NCI-H524 treated with DMSO at 0.1 percent for 48 hours (cell line): ENCODE measurements at places on chromosomes 2 and 18.

DNA sequence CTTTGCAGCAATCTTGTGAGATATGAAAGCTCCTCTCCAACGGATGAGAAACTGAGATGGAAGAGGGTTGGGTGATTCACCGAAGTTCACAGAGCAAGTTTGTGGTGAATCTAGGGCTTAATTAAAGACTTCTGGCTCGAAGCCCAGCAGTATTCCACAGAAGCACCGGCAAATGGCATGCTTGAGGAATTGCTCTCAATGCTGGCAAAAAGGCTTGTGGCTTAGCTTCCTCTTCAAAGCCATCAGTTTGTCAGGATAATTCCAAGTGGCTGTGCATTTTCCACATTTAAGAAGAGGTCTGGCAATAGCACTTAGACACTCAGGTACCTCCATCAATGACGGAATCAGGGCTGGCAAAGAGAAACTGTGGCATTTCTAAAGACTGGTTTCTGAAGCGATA, 98.7 kb upstream of the SLC66A3 start:
- DNase-seq, result peak; percentile 54

DNA sequence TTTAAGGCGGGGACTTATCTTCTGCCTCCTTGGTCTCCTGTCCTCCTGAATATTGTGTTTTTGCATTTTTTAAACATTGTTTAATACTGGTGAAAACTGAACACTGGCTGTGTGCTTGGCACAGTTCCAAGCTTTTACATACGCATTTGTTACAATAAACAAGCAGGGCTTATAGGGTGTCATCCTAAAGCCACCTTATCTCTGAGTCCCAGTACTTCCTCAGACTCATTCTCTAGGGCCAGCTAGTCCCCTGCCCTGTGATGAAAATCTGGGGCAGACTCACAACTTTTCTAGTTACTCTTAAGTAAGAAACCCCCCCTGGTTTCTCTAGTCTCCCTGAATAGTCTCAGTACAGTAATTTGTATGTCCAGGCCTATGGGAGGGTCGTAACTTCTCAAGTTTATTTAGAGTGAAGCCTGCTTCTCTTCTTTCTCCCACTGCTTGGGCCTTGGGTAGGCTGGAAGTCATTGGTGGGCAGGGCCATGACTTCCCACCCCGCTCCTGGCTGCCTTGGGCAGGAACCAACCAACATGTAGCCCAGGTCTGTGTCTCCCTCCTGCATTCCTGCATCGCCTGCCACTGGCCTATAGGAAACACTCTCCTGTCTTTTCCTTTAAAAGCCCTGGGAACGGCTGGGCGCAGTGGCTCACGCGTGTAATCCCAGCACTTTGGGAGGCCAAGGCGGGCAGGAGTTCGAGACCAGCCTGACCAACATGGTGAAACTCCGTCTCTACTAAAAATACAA, 7.7 kb upstream of the KCNE4 start:
- DNase-seq, result no peak

- DNase-seq, result no peak
Observed at GRCh38 chr2:30688956-30689401, 118.3 kb downstream of the CAPN13 start.

GRCh38 chr2:217834057-217834620, 168.7 kb downstream of the TNS1 start:
- DNase-seq, result no peak

- no peak for DNase-seq
Observed at GRCh38 chr2:224180810-224181209, 141.7 kb upstream of the SERPINE2 start.

DNA sequence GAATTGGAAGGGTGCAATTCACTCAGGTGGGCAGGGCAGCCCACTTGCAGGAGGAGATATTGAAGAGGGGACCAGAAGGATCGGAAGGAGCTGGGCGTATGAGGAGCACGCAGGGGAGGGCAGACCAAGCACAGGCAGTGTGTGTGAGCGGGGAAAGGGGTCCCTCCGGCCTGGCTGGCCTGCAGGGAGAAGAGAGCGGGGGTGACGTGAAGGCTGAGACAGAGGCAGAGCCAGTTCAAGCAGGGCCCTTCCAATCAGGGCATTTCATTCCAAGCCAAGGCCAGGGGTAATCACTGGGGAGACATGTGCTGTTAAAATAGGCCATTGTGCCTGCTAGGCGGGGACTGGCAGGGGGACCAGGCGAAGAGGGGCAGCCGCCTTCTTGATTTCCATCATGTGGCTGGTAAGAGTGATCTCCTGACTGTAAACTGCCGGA, 62.2 kb downstream of the ACKR3 start:
- no peak for DNase-seq

DNA sequence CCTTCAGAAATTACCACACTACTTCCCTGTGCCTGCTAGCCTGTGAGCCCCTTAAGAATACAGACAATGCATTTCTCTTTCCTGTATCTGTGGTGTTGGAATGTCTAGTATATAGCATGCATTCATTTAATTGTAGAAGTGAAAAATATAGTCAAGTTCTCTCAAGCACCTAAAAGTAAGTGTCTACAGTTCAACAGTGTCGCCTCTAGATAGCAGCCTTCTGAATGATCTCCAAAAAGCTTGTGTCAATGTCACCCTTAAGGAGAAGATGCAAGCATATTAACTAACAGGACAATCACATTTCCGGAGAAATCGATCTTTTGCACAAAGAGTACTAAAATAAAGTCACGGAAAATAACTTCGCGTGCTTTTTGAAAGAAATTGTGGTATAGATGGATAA, 27.5 kb upstream of the DSG3 start:
- no peak for DNase-seq
